Neuronal stem cell (in vitro differentiated cells): ENCODE measurements at places on chromosomes 7 and 10.

DNA sequence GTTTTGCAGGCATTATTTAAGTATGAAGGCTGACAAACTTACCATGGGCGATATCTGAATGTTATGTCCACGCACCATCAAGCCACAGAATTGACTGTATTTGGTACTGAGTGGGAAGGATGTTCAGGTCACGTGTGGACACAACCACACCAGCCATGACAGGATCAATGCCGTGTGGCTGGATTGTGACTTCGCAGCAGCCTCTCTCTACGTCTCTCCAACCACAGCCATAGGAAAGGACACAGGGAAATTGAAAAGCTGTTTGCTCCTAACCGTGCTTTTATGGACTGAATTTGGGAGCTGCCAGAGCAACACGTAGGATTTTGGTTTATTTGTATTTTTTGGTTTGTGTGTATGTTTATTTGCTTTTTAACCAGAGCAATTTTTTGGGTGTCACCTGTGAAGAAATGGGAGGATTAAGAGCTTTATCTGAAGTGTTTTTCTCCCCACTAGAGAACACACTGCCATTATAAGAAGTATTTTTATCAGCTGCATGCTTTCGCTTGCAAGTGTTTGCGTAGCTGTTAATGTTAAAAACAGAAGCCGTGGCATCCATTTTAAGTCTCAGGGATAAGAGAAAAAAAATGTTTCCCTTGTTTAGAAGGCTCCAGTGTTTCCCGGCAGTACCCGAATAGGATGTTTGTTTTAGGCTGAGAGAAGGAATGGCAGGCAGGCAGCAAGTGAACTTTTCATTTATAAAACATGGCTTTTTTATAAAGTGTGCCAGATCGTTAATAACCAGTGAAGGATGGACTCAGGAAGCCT, 401.1 kb upstream of the NFE2L3 start:
- DNase-seq: no peak

DNA sequence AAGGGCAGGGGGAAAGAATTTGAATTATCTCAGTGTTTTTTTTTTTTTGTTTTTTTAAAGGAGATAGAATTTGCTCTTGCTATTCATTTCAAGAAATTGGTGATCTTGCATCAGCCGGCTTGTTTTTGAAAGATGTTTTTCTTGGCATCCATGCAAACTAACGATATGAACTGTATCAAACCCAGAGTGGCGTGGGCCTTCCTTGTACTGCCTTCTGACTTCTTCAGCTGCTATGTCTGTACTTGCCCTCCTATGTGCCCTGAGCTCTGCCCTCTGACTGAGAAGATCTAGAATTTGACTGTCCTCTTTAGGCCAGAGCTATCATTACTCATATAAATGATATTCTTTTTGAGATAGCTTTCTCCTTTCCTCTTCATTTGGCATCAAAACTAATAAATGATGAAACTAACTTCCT, 183.1 kb downstream of the EXOC4 start:
- no peak for DNase-seq

- DNase-seq: no peak
Observed at GRCh38 chr10:60155099-60155877, 234.4 kb downstream of the ANK3 start.

GRCh38 chr7:147023440-147023839, 906.8 kb downstream of the CNTNAP2 start:
- DNase-seq: no peak

DNA sequence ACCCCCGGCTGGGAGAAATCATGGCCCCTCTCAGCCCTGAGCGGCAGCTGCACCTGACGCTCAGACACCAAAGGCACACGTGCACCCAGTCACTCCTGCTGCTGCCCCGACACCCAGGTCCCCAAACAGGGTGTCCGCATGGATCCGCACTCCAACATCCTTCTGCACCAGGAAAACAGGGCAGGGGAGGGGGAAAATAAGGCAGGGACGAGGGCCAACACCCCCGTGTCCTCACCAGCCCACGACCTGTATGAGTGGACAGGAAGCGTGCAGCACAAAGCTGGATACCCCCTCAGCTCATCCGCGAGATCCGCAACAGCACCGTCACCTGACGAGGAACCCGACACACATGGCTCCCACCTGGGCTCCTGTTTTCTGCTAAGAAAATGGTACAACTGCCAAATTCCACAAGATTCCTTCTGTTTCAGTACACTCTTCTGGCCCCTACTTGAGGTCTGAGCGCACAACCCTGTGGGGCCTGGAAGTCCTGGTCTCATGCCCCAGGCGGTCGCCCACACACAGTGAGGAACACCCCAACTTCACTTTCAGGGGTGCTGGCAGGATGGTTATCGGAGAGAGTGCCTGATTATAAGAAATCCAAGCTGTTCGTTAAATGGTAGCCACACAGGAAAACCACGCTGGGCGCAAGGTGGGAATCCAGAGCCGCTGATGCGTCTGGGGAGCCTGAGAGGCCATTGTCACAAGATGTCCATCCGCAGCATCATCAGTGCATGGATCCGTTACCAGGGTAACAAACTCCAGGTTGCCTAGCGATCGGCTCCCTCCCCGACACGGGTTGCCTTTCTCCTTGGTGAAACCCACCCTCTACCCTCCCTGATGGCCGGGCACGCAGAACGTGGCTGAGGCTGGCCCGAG, 63.6 kb downstream of the ZRANB1 start:
- DNase-seq: no peak
